Adrenal gland (tissue), 19 donors: ENCODE measurements at places on chromosomes 12 and 14. TPM values are rescaled to one million over a fixed set of nuclear protein-coding genes. Genes with fewer than 3 reads are reported as not detected.

Gene ADCY4
- 4.5 TPM for polyA plus RNA-seq

Gene NAA30
- polyA plus RNA-seq = 2.6 TPM

Gene OR4K17
- not detected for polyA plus RNA-seq

Gene TPPP2
- polyA plus RNA-seq = 0.44 TPM

Gene FAM181A
- not detected for polyA plus RNA-seq

Gene KLRD1
- 0.10 TPM for polyA plus RNA-seq

Gene MGP
- polyA plus RNA-seq = 1,170 TPM

Gene PELI2
- 1.4 TPM for polyA plus RNA-seq
